ENCODE measurements at places on chromosomes 5 and 9. TPM values are rescaled to one million over a fixed set of nuclear protein-coding genes. Genes with fewer than 3 reads are reported as not detected.

The HNRNPAB gene
- 156 TPM for total RNA-seq

DNA sequence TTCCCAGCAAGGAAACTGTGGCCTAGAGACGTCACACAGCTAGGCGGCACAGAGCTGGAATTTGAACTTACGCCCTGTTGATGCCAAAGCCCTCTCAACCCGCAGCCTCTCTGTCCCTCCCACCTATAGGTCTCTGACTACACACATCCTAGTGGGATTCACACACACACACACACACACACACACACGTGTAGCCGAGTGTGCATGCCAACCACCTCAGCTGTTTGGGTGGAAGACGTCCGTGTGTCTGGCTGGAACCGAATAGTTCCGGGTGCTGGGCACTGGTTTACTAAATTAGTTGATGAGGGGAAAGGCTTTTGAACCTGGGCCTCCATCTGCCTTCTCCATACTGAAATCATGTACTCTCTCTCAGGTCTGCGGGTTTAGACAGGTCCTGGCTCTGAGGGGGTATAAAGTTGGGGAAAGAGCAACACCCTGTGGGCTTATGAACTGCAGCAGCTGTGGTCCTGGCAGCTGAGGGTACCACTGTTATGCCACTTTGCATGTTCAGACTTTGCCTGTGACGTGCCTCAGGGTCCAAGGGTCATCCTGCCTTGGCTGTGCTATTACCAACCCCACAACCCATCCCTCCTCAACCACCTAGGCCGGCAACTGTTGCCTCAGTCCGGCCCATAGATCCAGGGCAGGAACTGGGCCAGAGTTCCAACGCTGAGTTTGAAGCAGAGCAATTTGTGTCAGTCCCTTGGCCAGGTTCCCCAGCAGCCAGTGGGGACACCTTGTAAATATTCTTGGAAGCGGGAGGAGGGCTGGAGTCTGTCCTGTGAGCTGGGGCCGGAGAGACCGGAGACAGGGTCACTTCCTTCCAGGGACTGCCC, 50.5 kb downstream of the PSD2 start:
- peaks cover 6% of the 10 kb centered on the region for H3K4me1 ChIP-seq
- DNase-seq = peak; percentile 59
- H3K27me3 ChIP-seq = peaks cover 13% of the 10 kb centered on the region
- no peaks in the 10 kb centered on the region for H3K36me3 ChIP-seq
- H3K27ac ChIP-seq = no peak overlapping the region
- H3K4me3 ChIP-seq = no peak overlapping the region

The C9 gene
- total RNA-seq = not detected

The SKP2 gene
- total RNA-seq = 34.8 TPM

GRCh38 chr9:125479846-125480615, 218.4 kb downstream of the GAPVD1 start:
- H3K27me3 ChIP-seq = no peaks in the 10 kb centered on the region
- no peak overlapping the region for H3K27ac ChIP-seq
- DNase-seq = no peak
- H3K36me3 ChIP-seq = peaks cover 14% of the 10 kb centered on the region

- peaks cover 42% of the 10 kb centered on the region for H3K4me1 ChIP-seq
- DNase-seq = no peak
- peak overlapping the region; percentile 27 for H3K4me3 ChIP-seq
- peaks cover 6% of the 10 kb centered on the region for H3K36me3 ChIP-seq
- peak overlapping the region; percentile 78 for H3K27ac ChIP-seq
- H3K27me3 ChIP-seq = no peaks in the 10 kb centered on the region
These were observed 57.4 kb downstream of the SERINC5 start for GRCh38 chr5:80198399-80198798.

DNA sequence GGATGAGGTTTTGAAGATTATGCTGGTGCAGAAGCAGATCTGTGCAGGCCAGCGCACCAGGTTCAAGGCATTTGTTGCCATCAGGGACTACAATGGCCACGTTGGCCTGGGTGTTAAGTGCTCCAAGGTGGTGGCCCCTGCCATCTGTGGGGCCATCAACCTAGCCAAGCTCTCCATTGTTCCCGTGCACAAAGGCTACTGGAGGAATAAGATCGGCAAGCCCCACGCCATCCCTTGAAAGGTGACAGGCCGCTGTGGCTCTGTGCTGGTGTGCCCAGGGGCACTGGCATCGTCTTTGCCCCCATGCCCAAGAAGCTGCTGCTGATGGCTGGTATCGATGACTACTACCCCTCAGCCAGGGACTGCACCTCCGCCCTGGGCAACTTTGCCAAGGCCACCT, 142.5 kb downstream of the SPATA31D1 start:
- H3K27ac ChIP-seq = no peak overlapping the region
- no peaks in the 10 kb centered on the region for H3K36me3 ChIP-seq
- DNase-seq = no peak
- H3K4me3 ChIP-seq = no peak overlapping the region
- H3K27me3 ChIP-seq = no peaks in the 10 kb centered on the region

The HSD17B3 gene
- not detected for total RNA-seq

GRCh38 chr5:73952872-73953271, 326.9 kb downstream of the ARHGEF28 start:
- no peaks in the 10 kb centered on the region for H3K27me3 ChIP-seq
- no peak overlapping the region for H3K4me3 ChIP-seq
- H3K4me1 ChIP-seq = peaks cover 25% of the 10 kb centered on the region
- DNase-seq = no peak

GRCh38 chr9:77125665-77126064, 51.7 kb upstream of the VPS13A start:
- H3K27ac ChIP-seq = no peak overlapping the region
- H3K4me1 ChIP-seq = no peaks in the 10 kb centered on the region
- H3K36me3 ChIP-seq = no peaks in the 10 kb centered on the region
- H3K27me3 ChIP-seq = peaks cover 48% of the 10 kb centered on the region
- no peak for DNase-seq
- no peak overlapping the region for H3K4me3 ChIP-seq

DNA sequence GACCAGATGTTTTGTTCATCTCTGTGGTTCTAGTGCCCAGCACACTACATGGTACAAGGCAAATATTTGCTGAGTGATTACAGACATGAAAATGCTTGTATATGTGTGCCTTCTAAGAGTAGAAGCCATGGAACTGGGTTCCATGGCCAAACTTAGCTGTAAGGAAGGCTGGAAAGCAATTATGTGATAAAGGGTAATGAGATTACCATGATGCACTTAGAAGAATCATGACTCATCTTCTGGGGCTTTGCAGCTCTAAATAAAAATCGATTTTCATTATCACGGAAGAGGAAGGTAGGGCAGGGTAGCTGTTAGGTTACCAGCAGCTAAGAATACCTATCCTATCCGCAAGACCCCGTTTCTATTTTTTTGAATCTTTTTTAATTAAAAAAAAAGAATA, 28.0 kb downstream of the RFK start:
- no peaks in the 10 kb centered on the region for H3K27me3 ChIP-seq
- H3K27ac ChIP-seq = no peak overlapping the region
- no peaks in the 10 kb centered on the region for H3K36me3 ChIP-seq
- H3K4me1 ChIP-seq = peaks cover 10% of the 10 kb centered on the region

GRCh38 chr9:24333629-24334028, 212.1 kb downstream of the IZUMO3 start:
- DNase-seq = no peak
- no peaks in the 10 kb centered on the region for H3K36me3 ChIP-seq
- no peak overlapping the region for H3K4me3 ChIP-seq
- no peaks in the 10 kb centered on the region for H3K4me1 ChIP-seq
- no peaks in the 10 kb centered on the region for H3K27me3 ChIP-seq

GRCh38 chr5:73437101-73437776, 11.3 kb downstream of the FOXD1 start:
- H3K4me3 ChIP-seq = peak overlapping the region; percentile 63
- peaks cover 27% of the 10 kb centered on the region for H3K4me1 ChIP-seq
- H3K36me3 ChIP-seq = no peaks in the 10 kb centered on the region
- H3K27ac ChIP-seq = peak overlapping the region; percentile 82

DNA sequence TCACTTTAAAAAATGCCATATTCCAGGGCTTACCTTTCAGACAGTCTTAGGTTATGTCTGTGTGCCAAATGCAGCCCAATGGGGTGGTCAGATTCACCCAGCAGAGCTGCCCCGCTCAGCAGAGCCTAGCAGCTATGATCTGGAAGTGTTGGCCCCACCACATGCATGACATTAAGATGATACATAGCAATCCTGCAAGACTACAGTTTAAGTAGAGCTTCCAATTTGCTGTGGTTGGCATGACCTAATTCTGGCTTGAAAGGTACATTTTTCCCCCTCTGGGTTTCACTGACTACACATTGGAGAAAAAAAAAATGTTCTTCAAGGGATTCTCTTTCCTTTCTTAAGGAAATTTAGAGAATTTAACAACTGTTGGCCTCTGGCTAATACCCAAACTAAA, 22.5 kb downstream of the MEF2C start:
- H3K4me3 ChIP-seq = no peak overlapping the region
- DNase-seq = no peak
- H3K27me3 ChIP-seq = no peaks in the 10 kb centered on the region
- peaks cover 4% of the 10 kb centered on the region for H3K36me3 ChIP-seq

DNA sequence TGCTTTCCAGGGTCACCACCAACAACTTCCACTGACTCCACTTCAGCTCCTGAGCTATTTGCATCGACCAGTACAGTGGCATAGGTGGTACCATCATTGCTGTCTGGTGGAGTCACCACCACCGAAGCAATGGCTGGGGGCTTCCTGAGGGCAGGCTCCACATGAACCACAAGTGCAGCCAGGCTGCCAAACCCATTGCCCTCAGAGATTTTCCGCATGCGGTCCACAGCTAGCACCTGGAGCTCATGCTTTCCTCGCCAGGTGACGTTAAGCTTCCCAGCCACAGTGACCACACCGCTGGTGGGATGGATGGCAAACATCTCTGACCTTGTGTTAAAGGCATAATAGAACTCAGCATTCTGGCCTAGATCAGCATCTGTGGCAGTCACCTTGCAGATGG, 23.1 kb downstream of the FAT2 start:
- H3K4me3 ChIP-seq = no peak overlapping the region
- H3K27ac ChIP-seq = no peak overlapping the region
- H3K4me1 ChIP-seq = peaks cover 5% of the 10 kb centered on the region
- H3K36me3 ChIP-seq = no peaks in the 10 kb centered on the region
- no peak for DNase-seq

The GADD45G gene
- total RNA-seq = 1.5 TPM
